ENCODE measurements at places on chromosomes 13 and 19.

GRCh38 chr13:27161980-27162379 lies 9.6 kb downstream of the USP12 start:
- no peak for DNase-seq

- DNase-seq = peak; percentile 38
Measured at GRCh38 chr19:14118165-14119051, 846 bp upstream of the PRKACA start.

DNA sequence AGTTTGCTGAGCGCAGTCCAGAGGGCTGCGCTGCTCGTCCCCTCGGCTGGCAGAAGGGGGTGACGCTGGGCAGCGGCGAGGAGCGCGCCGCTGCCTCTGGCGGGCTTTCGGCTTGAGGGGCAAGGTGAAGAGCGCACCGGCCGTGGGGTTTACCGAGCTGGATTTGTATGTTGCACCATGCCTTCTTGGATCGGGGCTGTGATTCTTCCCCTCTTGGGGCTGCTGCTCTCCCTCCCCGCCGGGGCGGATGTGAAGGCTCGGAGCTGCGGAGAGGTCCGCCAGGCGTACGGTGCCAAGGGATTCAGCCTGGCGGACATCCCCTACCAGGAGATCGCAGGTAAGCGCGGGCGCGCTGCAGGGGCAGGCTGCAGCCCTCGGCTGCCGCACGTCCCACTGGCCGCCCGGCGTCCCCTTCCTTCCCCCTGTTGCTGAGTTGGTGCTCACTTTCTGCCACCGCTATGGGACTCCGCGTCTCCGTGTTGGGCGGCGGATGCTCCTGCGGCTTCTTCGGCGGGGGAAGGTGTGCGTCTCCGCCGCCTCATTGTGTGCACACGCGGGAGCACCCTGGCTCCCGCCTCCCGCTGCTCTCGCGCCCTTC lies 772 bp downstream of the GPC6 start:
- DNase-seq = peak; percentile 41

- no peak for DNase-seq
Measured at GRCh38 chr13:100870898-100871297, 196.3 kb upstream of the TMTC4 start.

DNA sequence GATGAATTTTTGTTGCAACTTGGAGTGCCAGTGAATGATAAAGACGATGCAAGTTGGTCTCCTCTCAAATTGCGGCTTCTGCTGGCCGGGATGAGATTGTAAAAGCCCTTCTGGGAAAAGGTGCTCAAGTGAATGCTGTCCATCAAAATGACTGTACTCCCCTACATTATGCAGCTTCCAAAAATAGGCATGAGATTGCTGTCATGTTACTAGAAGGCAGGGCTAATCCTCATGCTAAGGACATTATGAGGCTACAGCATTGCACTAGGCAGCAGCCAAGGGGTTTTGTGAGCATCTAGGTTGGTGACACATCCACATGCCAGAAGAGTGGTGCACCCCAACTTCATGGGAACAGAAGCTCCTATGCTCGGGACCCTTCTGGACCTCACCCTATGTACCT lies 22.2 kb upstream of the KLF5 start:
- no peak for DNase-seq

DNA sequence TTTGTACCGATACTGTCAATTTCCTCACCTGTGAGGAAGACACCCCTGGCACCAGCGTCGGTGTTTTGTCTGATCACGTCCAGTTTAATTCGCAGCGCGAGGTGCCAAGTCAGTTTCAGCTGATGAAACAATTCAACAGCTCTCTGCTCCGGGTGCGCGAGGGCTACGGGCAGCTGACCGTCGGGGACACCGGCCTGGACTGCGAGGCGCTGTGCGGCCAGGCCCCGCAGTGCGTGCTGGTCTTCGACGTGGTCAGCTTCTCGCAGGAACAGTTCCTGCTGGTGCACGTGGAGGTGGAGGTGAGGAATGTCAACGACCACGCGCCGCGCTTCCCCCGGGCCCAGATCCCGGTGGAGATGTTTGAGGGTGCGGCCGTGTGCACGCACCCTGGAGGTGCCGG lies 171.5 kb downstream of the OLFM4 start:
- DNase-seq = no peak

- DNase-seq = no peak
Measured at GRCh38 chr13:106651442-106651841, 83.5 kb upstream of the ARGLU1 start.

DNA sequence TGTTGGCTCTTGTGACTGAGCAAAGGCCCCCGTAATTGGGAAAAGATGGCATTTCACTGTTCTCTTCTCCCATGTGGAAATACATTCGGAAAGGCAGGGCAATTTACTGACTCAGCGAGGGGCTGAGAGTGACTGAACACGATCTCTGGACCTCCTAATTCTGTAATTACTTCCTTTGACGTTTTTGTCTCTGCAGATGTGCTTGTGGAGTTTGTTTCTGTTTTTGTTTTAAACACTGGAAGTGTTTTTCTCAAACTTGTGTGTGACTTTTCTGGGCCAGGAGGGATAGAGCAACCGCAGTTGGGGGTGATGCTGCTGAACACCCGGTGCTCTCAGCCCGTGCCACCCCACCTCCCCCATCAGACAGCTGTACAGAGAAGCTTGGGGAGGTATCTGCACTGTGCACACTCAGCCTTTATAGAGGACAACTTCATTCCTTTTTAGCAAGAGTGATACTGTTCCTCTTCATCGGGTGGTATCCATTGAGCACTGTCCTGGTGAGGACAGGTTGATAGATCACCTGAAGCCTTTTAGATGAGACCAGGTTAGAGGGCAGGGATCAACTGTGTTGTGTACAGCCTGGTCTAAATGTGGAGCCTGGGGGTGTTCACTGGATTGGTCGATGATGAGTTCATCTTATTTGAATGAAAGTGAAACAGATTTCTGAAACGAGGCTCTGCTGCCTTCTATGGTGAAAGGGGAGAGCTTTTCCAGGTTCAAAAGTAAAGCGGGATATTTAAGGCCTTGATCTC lies 117.4 kb downstream of the ESD start:
- DNase-seq = no peak

DNA sequence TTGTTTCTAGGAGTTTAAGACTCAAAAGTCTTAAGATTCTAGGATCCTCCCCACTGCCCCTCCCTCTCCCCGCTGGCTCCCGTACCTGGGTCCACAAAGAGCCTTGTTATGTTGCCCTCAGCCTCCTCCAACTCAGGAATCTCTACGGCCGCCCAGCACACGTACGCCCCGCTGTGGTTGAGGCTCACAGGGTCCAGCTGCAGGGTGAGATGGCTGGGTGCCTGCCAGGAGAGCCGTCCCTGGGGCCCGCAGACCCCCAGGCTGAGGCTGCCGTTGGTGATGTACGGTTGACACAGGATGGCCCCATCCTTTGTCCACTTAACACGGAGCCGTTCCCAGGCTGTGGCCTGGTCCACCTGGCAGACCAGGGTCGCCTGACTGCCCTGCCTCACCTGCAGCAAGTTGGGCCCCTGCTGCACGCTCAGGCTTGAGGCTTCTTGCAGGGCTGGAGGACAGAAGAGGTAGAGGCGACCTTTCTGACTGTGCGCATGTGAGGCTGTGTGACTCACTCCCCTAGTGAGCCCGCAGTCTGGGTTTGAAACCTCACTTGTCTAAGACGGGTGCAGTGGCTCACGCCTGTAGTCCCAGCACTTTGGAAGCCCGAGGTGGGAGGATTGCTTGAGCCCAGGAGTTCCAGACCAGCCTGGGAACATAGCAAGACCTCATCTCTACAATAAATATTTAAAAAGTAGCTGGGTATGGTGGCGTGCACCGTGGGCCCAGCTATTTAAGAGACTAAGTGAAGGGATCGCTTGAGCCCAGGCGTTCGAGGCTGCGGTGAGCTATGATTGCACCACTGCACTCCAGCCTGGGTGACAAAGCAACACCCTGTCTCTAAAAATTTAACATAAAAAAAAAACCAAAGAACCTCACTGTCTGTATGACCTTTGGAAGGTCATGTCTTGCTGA lies 4.0 kb downstream of the TMIGD2 start:
- no peak for DNase-seq

- no peak for DNase-seq
Measured at GRCh38 chr19:55596304-55596703, 3.0 kb downstream of the FIZ1 start.

DNA sequence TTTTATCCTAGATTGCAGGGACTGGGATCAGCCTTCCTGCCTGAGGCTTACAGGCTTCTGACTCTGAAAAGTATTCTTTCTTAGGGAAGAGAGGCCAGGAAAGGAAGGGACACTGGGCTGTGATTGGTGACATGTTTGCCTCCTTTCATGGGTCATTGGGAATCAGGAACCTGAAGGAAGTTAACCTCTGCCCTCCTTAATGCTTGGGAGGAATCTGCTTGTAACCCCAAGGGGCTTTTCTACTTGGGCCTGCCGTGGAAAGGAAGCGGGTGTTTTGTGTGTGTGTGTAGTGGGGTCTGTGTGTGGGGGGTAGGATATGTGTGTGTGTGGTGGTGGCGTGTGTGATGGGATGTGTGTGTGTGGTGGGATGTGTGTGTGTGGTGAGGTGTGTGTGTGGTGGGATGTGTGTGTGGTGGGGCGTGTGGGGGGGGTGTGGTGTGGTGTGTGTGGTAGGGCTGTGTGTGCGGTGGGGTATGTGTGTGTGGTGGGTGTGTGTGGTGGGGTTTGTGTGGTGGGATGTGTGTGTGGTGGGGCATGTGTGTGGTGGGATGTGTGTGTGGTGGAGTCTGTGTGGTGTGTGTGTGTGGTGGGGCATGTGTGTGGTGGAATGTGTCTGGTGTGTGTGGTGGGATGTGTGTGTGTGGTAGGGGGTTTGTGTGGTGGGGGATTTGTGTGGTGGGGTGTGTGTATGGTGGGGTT lies 41.3 kb upstream of the NPAS1 start:
- DNase-seq = no peak

GRCh38 chr19:2271234-2272103 lies 10.5 kb downstream of the PEAK3 start:
- no peak for DNase-seq

DNA sequence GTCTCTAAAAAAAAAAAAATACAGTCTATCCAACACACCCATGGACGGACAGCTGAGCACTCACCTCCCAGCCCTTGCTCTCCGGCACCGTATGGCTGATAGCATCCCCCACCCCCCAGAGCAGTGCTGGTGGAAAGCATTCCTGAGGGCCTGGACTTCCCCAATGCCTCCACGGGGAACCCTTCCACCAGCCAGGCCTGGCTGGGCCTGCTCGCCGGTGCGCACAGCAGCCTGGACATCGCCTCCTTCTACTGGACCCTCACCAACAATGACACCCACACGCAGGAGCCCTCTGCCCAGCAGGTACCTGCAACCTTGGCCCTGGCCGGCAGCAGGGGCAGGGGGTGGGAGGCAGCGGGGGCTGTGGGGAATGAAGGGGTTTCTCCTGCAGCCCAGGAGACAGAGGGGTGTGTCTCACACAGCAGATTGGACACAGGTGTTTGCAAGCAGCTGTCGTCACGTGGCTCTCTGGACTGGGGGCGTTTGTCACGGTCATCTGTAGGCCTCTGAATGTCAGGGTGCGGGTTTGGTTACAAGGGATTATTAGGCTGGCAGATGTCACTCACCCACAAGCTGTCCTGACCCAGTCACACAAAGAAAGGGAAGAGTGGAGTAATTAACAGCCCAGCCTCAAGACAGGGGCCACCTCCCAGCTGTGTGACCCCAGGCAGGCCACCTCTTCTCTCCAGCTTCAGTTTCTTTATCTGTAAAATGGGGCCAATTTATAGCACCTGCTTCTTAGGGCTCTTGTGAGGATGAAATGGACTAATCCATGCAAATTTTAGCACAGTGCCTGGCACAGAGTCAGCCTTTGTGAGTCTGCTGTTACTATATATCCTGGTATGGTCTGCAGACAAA lies 19.3 kb downstream of the PLD3 start:
- no peak for DNase-seq

- DNase-seq = no peak
Measured at GRCh38 chr19:51729781-51730180, 6.0 kb upstream of the HAS1 start.

GRCh38 chr13:44237276-44237767 lies 136.3 kb upstream of the SERP2 start:
- peak; percentile 85 for DNase-seq

DNA sequence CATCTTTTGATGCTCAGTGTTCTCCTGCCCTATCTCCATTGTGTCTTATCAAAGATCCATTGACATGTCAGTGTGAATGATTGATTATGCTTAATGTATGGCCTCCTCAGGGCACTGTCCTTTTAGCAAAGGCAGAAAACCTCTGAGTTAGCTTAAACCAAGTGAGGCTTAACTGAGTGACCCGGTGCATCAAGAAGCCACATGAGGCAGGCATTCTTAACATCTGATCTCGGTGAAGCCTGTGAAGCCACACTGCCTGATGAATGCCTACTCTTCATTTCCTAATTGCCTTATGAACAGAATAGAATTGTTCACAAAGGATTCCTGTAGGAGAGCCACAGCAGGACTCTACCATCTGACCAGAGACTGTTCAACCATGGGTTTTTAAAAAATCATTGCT lies 168.1 kb upstream of the SOX21 start:
- DNase-seq = no peak

GRCh38 chr19:677601-678436 lies 1.6 kb downstream of the FSTL3 start:
- no peak for DNase-seq

DNA sequence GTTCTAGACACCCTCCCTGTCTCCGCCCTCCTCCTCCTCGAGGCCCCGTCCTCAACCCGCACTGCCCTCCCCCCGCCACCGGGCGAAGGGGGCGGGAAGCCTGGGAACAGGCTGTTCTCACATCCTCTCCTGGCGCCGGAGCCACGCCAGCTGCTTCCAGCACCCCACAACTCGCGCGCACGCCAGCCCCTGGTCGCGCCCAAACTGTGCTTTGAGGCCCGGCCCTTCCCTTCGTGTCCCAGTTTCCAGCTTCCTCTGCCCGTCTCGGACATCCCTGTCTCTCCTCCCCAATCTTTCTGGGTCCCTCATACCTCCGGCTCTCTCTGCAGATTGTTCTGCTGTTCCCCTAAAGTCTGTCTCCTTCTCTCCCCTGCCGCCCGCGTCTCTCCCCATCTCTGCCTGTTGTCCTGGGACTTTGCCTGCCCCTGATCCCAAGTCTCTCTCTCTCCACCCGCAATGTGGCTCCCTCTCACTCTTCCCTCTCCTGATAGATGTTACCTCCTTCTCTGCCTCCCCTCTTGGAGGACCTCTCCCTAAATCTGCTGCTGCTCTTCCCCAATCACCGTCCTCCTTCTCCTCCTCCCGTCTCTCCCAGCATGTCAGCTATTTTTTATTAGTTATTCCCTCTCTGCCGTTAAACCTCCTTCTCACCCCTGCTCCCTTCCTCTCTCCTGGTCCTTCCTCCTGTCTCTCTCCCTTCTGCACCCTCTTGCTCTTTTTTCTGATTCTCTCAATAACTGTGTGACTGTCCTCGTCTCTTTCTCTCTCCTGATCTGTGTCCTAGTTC lies 14.2 kb downstream of the DPF1 start:
- DNase-seq = no peak

All from GDM1 (cell line).